ENCODE measurements at places on chromosomes 12 and 14.

DNA sequence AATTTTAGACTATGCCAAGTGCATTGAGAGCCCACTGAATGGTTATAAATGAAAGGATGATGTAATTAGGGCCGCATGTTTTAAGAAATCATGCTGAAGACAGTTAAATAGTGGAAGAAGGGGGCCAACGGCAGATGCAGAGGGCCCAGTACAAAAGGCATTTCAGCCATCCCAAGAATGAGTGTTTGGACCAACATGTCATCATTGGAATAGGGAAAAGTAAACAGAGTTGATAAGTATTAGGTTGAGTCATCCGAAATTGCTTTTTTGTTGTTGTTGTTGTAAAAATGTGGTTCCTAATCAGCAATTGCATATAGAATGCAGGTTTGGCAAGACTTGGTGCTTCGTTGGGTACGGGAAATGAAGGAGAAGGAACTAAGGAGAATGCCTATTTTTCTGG, 29.5 kb downstream of the BMP4 start:
- DNase-seq: no peak

- peak; percentile 17 for DNase-seq
Observed at GRCh38 chr12:47773858-47774580, 981 bp downstream of the SLC48A1 start.

- DNase-seq: no peak
Observed at GRCh38 chr14:89702073-89702875, 252.3 kb downstream of the EFCAB11 start.

DNA sequence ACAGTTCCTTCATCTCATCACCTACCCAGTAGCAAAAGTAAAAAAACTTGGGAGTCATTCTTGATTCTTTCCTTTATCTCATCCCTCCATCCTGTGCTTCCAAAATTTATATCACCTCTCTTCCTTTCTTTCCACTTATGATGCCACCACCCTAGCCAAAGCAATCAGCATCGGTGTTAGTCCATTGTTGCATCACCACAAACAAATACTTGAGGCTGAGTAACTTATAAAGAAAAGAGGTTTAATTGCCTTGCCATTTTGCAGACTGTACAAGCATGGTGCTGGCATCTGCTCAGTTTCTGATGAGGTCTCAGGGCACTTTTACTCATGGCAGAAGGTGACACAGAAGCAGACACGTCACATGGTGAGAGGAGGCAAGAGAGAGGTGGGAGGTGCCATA, 19.8 kb upstream of the CATSPERB start:
- DNase-seq: no peak

Data from ELF-1 (cell line).